Jurkat, Clone E6-1 (cell line): ENCODE measurements at places on chromosomes 13 and 19.

- DNase-seq, result peak; percentile 66
Observed at GRCh38 chr13:46383383-46383782, 3.7 kb downstream of the RUBCNL start.

GRCh38 chr13:20721454-20722357, 18.2 kb downstream of the IL17D start:
- no peak for DNase-seq

DNA sequence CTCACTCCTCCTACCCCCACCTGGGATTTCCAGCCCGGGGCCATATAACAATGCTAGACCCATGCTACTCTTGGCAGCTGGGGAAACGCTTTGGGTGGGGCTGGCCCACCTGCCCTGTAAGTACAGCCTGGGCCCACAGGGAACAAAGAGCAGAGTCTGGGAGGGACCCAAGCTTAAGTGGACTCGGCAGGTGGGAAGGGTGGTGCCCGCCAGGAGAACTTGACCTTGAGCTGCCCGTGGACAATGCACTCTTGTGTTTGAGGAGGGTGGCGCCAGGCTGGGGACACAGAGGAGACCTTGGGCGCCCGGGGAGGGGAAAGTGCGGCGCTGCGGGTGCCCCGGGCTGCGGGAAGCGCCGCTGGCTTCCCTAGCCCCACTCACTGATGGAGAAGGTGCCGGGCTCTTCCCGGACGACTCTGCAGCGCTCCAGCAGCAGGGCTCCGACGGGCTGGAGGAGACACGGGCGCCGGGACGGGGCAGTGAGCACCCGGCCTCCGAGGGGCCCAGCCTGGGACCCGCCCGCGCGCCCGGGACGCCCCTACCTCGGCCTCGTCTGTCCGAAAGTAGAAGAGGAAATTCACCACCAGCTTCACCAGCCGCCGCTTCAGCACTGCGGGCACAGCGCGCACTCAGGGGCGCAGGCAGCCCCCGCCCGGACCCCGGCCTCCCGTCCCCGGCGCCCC, 607 bp downstream of the PLEKHJ1 start:
- DNase-seq, result no peak

- DNase-seq, result no peak
Observed at GRCh38 chr13:113364901-113365582, 1.1 kb upstream of the GRTP1 start.

GRCh38 chr13:73993661-73994060, 140.5 kb downstream of the KLF12 start:
- DNase-seq, result no peak

GRCh38 chr13:83905641-83906040, 23.4 kb upstream of the SLITRK1 start:
- DNase-seq, result no peak

DNA sequence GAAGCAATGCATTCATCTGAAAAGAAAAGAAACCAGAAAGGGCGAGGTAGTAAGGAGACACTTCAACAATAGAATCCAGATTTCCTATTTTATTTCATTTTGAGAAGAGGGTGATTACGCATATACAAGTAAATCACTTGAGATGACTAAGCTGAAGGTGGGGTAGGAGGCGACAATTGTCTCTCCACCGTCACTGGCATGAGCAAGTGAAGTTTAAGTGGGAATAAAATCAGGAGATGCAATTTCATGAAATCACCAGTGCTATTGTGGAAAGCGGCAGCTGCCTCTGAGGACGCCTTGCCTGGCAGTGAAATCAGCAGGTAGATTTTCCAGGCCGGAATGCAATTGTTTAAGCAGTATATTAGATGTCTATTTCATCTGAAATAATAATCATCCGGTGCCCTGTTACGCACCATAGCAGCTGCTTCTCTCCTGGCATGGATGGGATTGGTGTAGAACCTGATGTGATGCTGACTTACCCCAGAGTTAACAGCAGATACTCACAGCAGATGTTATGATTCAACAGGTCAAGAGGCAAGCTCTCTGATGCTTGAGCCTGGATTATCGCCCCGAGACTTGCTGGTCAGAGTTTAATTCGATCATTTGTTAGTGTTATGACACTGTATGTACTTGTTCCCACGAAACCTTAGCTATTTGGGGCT, 64.3 kb downstream of the RASL11A start:
- no peak for DNase-seq

- no peak for DNase-seq
Observed at GRCh38 chr13:92354583-92354982, 872.0 kb upstream of the GPC6 start.

GRCh38 chr13:94122300-94122915, 357.1 kb downstream of the DCT start:
- DNase-seq, result no peak

- peak; percentile 53 for DNase-seq
Observed at GRCh38 chr19:50431343-50432220, 1.1 kb upstream of the MYBPC2 start.

DNA sequence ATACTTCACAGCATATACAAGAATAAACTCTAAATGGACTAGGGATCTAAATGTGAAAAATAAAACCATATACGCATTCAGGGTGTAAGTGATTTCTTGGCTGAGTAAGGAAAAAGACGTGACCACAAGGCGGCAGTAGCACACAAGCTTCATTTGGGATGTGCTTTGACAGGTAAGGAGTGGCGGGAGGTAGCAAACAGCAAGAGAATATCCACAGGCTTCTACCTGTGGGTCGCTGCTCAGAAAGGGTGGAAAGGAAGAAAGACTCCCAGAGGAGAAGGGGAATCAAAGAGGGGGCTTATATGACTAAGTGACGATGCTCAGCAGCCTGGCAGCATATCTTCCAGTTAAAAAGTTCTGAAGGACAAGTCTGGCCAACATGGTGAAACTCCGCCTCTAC, 2.5 kb upstream of the ZNF121 start:
- peak; percentile 78 for DNase-seq

GRCh38 chr13:108508263-108508662, 121.1 kb upstream of the MYO16 start:
- peak; percentile 8 for DNase-seq

GRCh38 chr13:81568824-81569223, 1227.9 kb upstream of the SPRY2 start:
- no peak for DNase-seq

- peak; percentile 82 for DNase-seq
Observed at GRCh38 chr19:7869910-7870511, 4.2 kb downstream of the PRR36 start.

DNA sequence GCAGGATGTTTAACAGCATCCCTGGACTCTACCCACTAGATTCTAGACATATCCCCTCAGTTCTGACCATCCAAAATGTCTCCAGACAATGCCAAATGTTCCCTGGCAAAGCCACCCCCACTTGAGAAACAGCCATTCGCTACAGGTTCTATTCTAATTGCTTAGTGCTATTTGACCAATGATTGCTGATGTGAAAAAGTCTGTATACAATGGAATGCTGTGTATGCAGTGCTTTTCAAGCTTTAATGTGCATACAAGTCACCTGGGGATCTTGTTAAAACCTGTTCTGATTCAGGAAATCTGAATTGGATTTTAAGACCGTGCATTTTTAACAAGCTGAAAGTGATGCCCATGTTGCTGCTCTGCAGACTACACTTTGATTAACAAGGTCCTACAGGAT, 331.8 kb upstream of the KLF12 start:
- DNase-seq, result no peak

GRCh38 chr13:100536643-100537180, 51.9 kb downstream of the GGACT start:
- no peak for DNase-seq

GRCh38 chr13:23987331-23987894, 90.1 kb upstream of the C1QTNF9B start:
- DNase-seq, result no peak

DNA sequence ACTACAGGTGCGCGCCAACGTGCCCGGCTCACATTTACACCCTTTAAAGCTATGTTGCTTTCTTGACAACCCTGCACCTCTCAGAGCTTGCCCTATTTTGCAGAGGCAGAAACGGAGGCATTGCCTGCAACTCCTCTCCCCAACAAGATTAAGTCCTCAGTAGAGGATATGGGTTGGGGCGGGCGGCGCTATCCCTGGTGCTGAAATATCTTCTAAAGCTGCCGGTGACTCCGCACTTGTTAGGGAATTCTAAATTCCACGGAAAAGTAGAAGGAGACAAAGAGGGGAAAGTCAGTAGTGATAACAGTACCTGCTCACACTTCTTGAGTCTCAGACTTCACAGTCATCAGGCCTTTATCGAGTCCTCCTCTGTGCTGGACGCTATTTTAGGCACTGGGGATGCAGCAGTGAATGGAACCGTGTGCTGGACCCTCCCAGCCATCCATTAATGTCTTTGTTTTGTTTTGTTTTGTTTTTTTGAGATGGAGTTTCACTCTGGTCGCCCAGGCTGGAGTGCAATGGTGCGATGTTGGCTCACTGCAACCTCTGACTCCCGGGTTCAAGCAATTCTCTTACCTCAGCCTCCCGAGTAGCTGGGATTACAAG, 18.0 kb downstream of the SLC5A5 start:
- DNase-seq, result no peak

DNA sequence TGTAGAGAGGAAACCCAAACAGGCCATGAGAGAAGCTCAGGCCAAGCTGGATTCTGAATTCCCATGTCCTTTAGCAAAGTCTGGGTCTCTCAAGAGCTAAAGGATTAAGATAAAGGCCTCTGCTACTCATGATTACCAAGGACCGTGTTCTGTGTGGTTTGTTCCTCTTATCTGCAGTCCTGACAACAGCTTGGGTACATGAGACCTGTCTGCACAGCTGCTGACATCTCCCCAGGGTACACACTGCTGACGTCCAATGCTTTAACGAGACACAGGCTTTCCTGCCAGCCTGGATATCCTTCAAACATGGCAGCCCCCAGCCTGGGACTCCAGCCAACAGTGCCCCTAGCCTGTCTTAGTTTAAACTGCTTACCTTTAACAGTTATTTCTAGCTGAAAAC, 211.0 kb downstream of the SLC7A1 start:
- DNase-seq, result no peak

GRCh38 chr13:111317042-111317550, 3.3 kb upstream of the TEX29 start:
- DNase-seq, result no peak

DNA sequence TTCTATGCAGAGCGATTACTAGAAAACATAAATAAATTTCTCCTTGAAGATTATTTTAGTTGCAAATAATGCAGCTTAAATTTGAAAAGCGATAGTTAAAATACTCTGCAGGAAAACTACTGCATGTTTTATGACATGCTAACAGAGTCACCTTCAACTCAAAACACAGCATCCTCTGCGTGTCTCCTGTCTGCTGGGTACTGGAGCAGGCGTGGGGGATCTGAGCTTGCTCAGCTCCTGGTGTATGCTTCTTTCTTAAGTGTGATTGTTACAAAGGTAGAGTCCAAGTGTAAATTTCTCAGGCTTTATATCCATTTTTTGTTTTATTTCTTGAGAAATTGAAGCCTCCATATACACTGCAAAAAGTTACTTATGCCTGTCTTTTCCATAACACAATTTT, 15.3 kb downstream of the SPATA13 start:
- DNase-seq, result no peak

GRCh38 chr13:62510906-62511655, 1095.4 kb upstream of the PCDH20 start:
- no peak for DNase-seq

- DNase-seq, result no peak
Observed at GRCh38 chr13:110230661-110231347, 76.2 kb downstream of the COL4A1 start.

DNA sequence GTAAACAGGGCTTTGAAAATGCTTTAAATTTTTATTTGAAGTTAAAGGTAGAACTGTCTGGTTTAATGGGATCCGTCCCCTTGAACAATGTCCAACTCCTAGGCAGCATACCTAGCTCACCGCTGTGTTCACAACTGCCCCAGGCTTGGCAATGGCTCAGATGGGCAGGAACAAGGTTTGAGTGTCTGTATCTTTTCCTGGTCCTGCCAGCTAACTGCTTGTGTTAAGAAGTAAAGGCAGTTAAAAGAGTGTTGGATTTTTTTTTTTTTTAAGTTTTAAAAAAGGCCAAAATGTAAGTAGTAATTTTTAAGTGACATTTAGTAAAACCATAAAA, 66.7 kb upstream of the FNDC3A start:
- DNase-seq, result no peak

DNA sequence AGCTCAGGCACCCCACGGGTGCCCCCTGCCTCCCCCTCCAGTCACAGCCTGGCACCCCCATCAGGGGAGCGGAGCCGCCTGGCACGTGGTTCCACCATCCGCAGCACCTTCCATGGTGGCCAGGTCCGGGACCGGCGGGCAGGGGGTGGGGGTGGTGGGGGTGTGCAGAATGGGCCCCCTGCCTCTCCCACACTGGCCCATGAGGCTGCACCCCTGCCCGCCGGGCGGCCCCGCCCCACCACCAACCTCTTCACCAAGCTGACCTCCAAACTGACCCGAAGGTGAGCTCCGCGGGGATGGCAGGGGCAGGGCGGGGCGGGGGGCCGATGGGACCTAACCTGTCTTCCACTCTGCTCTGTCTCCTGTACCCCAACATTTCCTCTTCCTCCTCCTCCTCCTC, 25.0 kb downstream of the CKM start:
- no peak for DNase-seq

DNA sequence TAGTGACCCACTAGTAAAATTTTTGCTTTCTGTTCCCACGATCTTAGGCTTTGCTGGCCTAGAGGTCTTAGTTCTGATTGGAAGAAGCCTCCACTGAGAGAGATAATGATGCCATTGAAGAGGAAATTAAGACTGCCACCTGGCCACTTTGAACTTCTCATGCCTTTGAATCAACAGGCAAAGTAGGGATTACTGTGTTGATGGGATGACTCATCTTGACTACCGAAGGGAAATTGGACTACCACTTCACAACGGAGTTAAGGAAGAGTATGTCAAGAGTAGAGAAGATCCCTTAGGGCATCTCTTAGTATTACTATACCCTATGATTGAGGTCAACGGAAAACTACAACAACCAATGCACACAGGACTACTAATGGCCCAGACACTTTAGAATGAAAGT, 12.7 kb upstream of the FREM2 start:
- DNase-seq, result no peak

GRCh38 chr13:33379608-33380007, 94.1 kb upstream of the STARD13 start:
- no peak for DNase-seq

GRCh38 chr13:85651440-85651839, 147.8 kb downstream of the SLITRK6 start:
- no peak for DNase-seq

- DNase-seq, result no peak
Observed at GRCh38 chr13:61900033-61900432, 484.4 kb upstream of the PCDH20 start.

DNA sequence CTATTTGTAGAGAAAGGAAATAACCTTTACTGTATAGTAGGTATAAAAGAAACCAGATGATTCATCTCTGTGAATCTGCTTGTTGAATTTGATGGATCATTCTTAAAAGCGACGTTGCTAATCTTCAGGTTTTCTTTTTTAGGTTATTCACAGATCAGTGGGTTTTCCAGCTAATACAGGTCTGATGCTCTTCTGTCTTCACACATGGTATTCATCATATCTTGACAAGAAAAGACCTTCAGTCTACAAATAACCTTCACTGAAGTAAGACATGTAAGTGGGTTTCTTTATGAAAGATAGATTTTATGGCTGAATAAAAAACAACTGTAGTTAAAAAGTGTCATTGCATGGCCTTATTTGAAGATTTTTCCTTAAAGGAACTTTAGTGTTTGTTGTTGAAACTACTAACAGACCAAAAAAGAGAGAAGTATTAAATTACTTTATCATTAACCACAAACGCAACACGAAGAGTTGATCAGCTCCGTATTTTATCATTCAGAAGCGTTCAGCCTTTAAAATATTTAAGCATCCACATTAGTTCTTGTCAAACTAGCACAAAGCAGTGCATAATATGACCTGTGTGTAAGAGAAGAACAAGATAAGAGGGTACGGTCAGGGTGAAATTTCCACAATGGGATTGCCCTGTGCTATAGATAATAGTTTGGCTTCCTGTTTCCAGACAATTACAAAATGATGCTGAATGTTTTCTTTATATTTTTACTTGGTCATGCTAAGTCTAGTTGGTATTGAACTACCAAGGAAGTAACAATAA, 299.5 kb downstream of the MZT1 start:
- no peak for DNase-seq
